Hepatic stellate cell (primary cell): ENCODE measurements at places on chromosomes 12 and 14.

- DNase-seq: no peak
Observed at GRCh38 chr14:21043974-21044618, 1.9 kb downstream of the RNASE7 start.

- DNase-seq: no peak
Observed at GRCh38 chr12:93134175-93134890, 205.2 kb upstream of the EEA1 start.

- DNase-seq: no peak
Observed at GRCh38 chr12:119447618-119448017, 113.1 kb downstream of the CCDC60 start.

GRCh38 chr12:2560356-2560755 lies 234.4 kb upstream of the FKBP4 start:
- DNase-seq: no peak

DNA sequence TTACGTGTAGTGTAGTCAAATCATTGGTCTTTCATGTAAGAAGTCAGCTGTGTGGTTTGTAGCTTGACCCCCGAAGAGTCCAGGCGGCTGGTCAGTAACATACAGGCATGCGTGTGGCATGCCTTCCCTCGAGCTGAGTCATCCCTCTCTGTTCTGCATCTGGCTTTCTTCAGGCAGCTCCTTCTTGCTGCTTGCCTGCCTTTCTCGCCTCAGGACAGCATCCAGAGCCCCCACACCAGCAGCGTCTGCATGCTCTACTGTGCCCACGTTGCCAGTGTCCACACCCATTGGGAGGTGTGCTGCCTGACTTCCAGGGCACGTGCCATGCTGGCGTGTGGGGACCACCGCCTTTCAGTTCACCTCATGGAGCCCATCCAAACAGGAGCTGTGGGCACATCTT lies 96.8 kb downstream of the EP400 start:
- DNase-seq: peak; percentile 99

- no peak for DNase-seq
Observed at GRCh38 chr12:13103391-13104033, at the start of gene GSG1. Gene GSG1 (minus strand): TSS chr12:13103667. CDS start chr12:13103512, 155 bp downstream.

GRCh38 chr12:105721051-105721825 lies 390.7 kb downstream of the C12orf75 start:
- no peak for DNase-seq

GRCh38 chr12:10829994-10830393 lies 3.8 kb upstream of the TAS2R10 start:
- no peak for DNase-seq

GRCh38 chr12:123141615-123142517 lies 9.0 kb downstream of the PITPNM2 start:
- peak; percentile 53 for DNase-seq

- no peak for DNase-seq
Observed at GRCh38 chr14:22070119-22070982, 396.7 kb upstream of the OR4E1 start.
